LoVo (cell line): ENCODE measurements at places on chromosomes 4 and X.
A peak's percentile ranks its signal among the peaks of the same experiment; 100 is the strongest.

- no peak for DNase-seq
Observed at GRCh38 chr4:186798951-186799659, 75.4 kb upstream of the FAT1 start.

GRCh38 chr4:15714646-15715435 lies 12.0 kb downstream of the BST1 start:
- no peak for DNase-seq

GRCh38 chrX:97682991-97683840 lies 799.5 kb downstream of the RPA4 start:
- no peak for DNase-seq

GRCh38 chr4:87011340-87012034 lies 76.7 kb downstream of the AFF1 start:
- DNase-seq = peak; percentile 88
